GM12864 (cell line): ENCODE measurements at places on chromosomes 2 and 18.

GRCh38 chr18:13635046-13635445, 91.3 kb downstream of the FAM210A start:
- DNase-seq, result no peak

DNA sequence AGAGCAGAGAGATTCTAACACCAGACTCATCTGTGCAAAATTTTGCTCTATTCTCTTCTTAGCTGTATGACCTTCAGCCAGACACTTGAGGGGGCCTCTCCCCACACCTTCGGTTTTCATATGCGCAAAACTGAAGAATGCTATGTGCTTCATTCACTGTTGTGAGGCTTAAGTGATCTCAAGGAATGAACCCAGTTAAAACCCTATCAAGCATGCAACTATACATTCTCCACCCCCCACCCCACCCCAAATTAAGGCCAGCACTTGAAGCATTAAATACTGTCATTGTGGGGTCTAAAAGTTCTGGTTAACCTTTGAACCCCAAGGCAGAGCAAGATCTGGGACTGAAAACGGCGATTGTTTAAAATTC, 10.0 kb downstream of the PCARE start:
- DNase-seq, result no peak

GRCh38 chr18:47448956-47449355, 197.5 kb upstream of the SKOR2 start:
- DNase-seq, result no peak

DNA sequence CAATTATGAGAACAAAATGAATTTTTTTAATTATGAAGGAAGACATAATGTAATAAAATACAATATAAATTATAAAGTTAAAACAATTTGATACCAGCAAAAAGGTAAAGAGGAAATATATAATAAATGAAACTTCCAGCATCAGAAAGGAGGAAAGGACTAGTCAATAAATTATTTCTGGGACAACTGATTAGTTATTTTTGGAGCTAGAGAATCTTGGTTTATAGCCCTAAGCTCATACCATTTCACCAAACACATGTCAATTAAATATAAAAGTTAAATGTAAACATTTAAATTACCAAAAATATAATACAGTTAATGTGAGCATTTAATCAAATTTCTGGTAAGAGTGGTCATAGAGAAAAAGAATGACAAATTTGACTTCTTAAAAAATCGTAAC, 12.1 kb downstream of the ACTG2 start:
- DNase-seq, result no peak

GRCh38 chr2:29561181-29561580, 360.2 kb downstream of the ALK start:
- DNase-seq, result no peak

DNA sequence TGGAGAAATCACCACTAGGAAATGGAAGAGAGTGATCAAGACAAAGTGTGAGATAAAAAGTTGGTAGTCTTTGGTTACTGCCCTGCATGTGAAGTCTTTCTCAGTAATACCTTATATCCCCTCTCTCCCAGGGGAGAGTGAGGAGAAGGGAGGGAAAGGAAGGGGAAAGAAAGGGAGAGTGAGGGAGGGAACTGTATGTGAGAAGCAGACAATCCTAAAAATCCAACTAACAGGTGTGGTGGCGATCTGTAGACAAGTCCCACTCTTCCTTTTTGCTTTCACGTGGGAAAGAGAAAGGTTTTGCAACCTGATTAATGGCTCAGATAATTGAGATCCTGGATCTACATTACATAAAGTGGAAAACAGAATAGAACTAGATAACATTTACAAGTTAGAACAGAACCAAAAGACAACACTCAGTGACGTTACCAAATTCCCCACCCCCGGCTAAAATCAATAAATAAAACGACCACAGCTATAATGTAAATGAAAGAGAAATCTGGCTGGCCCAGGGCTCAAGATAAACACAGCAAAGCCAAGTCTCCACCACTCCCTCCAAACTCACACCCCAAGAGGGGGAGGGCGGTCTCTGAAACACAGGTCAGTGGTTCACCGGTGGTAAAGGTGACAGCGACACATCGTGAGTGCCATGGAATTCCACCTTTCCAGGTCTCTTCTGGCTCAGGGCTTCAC, 10.0 kb upstream of the APCDD1 start:
- no peak for DNase-seq

DNA sequence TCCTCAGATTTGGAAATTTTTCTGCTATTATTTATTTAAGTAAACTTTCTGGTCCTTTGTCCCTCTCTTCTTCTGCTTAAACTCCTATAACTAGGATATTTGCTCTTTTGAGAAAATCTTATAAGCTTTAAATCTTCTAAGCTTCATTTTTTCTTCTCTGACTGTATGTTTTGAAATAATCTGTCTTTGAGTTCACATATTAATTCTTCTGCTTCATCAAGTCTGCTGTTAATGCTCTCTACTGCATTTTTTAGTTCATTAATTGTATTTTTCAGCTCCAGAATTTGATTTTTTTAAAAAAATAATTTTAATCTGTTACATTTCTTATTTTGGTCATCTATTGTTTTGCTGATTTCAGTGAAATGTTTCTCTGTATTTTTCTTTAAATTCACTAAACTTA, 28.9 kb downstream of the ICA1L start:
- DNase-seq, result no peak

DNA sequence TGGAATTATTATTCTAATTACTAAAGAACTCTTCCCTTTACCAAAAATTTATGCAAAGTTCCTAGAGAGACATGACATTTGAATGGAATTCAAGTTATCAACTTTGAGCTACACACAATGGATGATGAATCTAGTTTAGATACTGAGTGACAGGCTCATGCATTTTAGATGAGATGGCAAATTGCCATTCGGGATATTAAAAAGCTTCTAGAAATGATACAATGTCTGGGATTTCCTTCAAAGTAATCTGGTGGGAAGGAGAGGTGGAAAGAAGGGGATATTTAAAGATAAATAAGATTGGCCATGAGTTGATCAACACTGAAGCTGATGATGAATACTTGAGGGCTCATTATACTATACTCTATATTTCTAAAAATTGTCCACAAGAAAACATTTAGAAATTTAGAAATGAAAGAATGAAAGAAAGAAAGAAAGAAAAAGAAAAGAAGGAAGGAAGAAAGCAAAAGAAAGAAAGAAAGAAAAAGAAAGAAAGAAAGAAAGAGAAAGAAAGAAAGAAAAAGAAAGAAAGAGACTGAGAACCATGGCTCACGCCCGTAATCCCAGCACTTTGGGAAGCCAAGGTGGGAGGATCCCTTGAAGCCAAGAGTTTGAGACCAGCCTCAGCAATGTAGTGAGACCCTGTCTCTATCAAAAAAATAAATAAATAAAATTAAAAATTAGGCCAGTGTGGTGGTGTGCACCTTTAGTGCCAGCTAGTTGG, 62.6 kb upstream of the NEDD4L start:
- DNase-seq, result no peak

DNA sequence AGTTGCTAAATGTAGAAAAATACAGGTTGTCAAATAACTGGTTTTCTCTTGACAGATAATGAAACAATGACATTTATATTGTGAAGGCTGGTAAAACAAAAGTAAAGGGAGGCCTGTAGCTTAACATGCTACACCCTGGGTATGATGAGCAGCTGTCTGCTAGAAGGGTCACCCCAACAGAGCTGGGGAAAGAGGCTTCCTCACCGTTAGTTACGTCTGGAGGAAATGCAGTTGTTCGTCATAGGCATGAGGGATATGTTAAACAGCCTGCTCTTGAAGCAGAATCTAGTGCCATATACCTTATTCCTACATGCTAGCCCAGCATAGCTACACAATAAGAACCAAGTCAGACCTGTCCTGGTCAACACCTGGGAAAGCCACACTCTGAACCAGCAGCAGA, 49.9 kb downstream of the LPIN2 start:
- no peak for DNase-seq
